Stomach (tissue), 19 donors: ENCODE measurements at places on chromosomes 5 and 9. TPM values are rescaled to one million over a fixed set of nuclear protein-coding genes. Genes with fewer than 3 reads are reported as not detected.

Gene RNF180
- 10.4 TPM for total RNA-seq

Gene SLC34A3
- not detected for total RNA-seq

Gene FBXL7
- total RNA-seq = 4.3 TPM

Gene SNCAIP
- 10.6 TPM for total RNA-seq

Gene PKD2L2
- total RNA-seq = not detected

Gene FGD3
- total RNA-seq = 8.8 TPM

Gene XRCC4
- total RNA-seq = 12.3 TPM

DNA sequence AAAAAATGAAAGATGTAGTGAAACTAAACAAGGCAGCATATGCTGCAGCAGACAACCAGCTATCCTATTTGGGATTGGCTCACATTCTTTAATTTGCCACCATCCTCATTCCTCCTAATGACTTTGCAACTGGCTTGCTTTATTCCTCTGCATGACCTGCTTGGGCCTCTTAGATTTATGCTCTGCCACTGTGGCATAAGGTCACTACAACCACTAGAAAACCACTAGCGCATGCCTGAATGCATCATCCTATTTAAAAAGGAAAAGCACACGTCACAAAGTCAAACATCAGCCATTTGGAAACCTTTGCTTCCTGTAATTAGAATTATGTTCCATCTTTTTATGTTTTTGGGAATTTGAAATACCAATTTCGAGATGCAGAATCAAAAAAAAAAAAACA lies 40.8 kb upstream of the CCDC152 start:
- DNase-seq = no peak

DNA sequence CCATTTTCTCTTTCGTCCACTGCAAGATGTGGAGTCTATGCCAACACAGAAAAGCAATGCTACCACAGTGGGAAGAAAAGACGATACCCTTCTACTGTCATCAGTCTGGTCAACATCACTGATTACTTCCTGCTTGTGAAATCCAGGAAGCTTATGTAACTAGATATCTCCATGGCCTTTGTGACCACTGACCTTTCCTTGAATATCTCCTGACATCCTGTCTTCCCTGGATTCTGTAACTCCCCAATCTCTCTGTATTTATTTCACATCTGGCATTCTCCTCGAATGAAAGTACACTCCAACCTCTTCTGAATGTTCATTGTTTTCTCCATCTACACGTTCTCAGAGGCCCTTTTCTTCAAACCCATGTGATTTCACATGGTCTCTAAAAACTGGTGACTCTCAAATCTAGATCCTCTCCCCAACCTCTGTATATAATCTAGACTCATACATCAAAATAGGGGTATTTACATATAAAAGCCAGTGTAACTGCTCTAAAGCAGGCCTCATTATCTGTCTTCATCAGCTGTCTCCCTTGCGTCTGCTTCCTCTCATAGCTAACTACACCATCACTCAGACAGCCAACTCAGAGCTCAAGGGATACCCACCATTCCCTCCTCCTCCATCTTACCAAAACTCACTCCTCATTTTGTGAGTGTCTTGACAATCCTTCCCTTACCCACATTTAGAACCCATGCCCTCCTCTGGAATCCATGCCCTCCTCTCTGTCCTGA lies 156.8 kb downstream of the SEMA5A start:
- DNase-seq = no peak

- DNase-seq = peak; percentile 77
Observed at GRCh38 chr9:96187151-96187555, 114.8 kb downstream of the HSD17B3 start.

DNA sequence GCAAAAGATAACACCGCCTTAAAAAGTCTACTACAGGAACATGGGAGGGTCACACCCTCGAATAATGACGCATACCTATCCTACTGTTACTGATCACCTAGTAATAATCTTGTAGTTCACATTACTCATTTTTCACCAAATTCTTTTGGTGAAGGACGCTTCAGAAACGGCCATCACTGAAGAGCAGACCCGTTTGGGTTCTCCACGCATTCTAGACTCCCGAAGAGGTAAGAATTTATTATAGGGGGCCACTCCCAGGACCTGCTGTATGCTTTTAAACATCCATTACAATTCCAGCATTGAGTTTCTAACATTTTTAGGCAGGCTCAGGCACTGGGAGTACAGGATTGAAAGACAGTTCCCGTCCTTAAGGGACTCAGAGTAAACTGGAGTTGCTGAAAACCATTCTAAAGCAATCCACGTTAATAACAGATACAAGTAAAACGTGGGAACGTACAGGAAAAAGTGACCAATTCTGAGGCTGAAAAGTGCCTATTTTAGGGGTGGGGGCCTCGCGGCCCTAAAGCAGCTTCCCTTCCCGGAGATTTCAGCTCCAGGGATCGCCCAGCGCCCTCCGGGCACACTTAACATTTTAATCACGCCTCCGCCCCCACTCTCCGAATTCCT lies at the start of gene FER:
Gene FER (plus strand): TSS at position 124 of the 627 bp plus-strand sequence. CDS start 50,286 bp downstream, outside the sequence.
- no peak for DNase-seq

DNA sequence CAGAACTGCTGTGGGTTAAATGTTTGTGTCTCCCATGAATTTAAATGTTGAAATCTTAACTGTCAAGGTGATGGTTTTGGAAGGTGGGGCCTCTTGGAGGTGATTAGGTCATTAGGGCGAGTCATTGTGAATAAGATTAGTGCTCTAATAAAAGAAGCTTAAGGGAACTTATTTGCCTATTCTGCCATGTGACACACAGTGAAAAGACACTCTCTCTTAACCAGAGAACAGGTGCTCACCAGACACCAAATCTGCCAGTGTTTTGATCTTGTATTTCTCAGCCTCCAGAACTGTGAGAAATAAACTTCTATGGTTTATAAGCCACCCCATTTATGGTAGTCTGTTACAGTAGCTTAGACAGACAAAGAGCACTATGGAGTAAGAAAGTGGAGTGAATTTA lies 117.9 kb upstream of the SV2C start:
- no peak for DNase-seq

- no peak for DNase-seq
Observed at GRCh38 chr9:16271967-16272366, 598.5 kb downstream of the BNC2 start.

DNA sequence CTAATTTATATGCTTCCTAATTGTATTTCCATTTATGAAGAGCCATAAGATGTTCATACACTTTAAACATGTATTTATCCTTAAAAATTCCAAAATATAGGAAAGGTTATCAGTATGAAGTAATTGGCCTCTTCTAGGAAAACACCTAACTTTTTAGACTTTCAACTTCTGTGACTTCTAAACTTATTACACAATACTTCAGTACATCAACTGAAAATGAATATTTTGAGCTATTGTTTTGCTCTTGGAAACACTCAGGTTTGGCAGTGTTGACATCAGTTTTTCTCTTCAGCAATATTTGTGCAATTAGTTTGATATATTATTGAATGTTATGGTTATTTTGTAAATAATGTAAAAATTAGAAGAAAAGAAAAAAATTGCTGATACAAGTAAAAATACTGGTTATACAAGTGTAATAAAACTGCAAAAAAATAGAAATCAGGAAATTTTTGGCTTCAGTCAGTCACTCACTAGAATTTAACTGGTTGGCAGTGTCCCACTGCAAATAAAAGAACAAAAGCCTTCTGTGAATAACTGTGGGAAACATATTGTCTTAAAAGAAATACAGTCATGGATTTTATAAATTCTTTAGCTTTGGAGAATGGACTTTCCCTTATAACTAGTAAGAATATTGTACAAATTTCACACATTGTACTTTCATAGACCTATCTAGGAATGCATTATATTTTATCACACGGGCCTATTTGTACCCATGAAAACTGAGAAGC lies 635.9 kb downstream of the TLE1 start:
- no peak for DNase-seq

DNA sequence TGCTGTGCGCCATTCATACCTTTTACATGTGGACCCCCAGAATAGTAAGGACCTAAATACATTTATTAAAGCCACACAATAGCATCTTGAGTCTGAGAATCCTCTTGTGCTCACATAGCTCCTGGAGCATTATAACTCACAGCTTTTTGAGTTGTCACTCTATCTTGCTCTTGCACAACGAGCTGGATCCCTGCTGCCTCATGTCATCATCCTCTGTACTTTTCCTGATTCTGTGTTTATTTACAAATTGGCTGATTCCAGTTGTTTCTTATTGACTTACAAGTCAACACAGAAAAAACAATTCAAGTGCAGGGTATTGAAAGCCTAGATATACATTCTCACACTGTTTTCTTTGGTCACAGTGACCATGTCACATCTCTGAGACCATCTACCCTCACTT lies 112.9 kb downstream of the SLC1A3 start:
- DNase-seq = no peak

DNA sequence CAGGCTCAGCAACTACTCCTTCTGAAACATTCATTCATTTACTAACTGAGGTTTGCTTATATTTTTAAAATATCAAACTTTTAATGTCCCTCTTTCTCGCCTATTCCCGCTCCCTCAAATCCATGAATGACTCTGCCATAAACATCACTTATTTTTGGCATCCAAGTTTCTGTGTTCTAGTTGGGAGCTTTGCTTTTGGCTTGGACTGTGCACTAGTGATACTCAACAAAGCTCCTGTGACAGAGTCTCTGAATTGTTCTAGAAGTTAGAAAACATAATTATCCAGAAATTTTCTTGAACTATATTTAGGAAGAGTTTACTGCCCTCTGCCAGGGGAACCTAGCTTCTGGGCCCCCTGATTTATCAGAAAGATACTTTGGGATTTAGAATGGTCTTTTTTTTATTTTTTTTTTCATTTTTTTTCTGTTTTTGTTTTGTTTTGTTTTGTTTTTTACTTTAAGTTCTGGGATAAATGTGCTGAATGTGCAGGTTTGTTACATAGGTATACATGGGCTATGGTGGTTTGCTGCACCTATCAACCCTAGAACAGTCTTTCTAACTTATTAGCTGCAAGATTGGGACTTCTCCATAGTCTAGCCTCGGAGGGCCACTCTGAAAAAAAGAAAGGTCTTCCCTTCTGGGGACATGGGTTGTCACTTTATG lies 64.7 kb upstream of the PTGER4 start:
- DNase-seq = no peak

DNA sequence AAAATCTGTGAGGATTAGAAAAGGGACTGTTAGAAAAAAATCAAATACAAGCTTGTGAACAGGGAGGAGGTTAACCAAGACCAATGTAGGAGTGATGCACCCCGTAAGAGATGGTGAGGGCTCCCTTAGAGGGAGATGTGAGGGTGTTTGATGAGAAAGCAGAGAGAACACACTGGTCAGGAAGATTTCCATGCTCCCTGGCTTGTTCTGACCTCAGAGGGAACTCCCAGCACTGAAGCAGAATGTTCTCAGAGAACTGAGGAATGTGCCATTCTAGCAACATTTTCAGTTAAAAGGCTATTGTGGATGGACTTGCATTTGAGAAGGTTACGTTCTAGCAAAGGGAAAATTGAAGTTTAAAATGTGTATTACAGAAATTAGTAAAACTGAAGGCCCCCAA lies 110.6 kb downstream of the HTR4 start:
- DNase-seq = no peak

DNA sequence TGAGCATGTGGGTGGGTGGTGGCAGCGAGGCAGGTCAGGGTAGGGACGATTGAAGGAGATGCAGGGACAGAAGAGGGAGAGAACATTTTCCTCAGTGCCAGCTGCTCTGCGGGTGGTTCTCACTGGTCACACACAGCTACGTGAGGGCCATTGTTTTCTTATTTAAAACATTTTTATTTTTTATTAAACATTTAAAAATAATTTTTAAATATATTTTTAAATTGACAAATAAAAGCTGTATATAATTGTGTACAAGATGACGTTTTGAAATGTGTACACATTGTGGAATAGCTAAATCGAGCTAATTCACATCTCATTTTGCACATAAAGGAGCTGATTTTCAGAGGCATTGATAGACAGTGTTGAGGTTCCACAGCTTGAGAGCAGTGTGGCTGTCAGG lies 14.0 kb downstream of the FAM240B start:
- no peak for DNase-seq

- DNase-seq = no peak
Observed at GRCh38 chr9:115157245-115157674, 39.3 kb upstream of the TNC start.

GRCh38 chr9:131839281-131840084 lies 99.6 kb upstream of the RAPGEF1 start:
- peak; percentile 29 for DNase-seq

GRCh38 chr9:1140057-1140456 lies 89.9 kb downstream of the DMRT2 start:
- DNase-seq = no peak

GRCh38 chr9:84659773-84660172 lies 9.8 kb upstream of the NTRK2 start:
- no peak for DNase-seq

DNA sequence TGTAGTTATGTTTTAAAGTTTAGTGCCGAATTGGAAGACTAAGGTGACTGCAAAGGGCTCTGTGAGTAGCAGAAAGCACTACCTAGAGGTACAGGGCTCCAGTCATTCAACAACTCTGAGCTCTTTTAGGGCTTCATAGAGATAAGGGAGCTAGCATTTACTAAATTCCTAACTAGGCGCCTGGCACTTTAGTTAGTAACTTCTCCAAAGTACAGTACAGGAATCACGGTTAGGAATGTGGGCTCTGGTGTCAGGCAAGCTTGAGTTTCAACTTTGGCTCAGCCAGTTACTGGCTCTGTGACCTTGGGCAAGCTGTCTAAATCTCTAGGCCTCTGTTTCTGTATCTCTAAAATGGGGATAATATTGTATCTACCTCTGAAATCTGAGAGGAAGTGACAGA lies 115.3 kb downstream of the SLIT3 start:
- DNase-seq = no peak

DNA sequence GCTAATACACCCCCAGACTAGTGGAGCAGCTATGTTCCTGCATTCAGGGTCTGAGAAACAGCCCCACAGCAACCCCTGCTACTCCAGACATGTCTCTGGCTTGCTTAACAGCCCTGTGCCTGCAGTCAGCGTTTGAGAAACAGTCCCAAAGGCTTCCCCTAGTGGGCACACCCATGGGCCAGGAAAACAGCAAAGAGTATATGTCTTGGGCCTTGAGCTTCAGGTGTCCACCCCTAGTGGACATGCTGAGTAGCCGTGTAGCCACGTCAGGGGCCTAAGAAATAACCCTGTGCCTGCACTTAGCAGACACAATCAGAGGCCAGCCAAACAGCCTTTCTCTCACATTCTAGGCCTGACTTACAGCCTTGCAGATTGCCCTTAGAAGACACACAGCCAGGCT lies 698.6 kb downstream of the PTPRD start:
- no peak for DNase-seq

DNA sequence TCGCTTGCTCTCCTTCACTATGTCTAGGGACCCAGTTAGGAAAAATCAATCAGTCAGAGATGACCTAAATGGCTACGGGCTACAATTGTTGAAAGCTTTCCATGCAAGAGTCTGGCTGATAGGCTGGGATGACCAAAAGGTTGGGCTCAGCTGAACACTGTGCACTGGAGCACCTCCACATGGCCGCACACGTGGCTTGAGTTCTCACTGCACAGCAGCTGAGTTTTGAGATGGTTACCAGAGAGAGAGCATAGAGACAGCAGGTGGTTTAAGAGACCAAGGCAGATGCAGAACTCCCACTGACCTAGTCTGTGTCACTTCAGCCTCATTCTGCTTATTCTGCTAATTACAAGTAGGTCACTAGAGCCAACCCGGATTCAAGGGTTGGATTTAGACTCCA lies 2354.8 kb upstream of the C9orf72 start:
- no peak for DNase-seq

GRCh38 chr9:27763831-27764230 lies 190.6 kb upstream of the C9orf72 start:
- DNase-seq = no peak
